ENCODE measurements at places on chromosomes 7 and 10. TPM values are rescaled to one million over a fixed set of nuclear protein-coding genes. Genes with fewer than 3 reads are reported as not detected.

GRCh38 chr7:140061607-140061930 lies 1.2 kb downstream of the PARP12 start:
- H3K27ac ChIP-seq: peak overlapping the region; percentile 91
- no peaks in the 10 kb centered on the region for H3K27me3 ChIP-seq
- H3K4me1 ChIP-seq: peaks cover 36% of the 10 kb centered on the region
- peak overlapping the region; percentile 71 for H3K4me3 ChIP-seq
- H3K36me3 ChIP-seq: no peaks in the 10 kb centered on the region

- no peaks in the 10 kb centered on the region for H3K27me3 ChIP-seq
- no peaks in the 10 kb centered on the region for H3K4me1 ChIP-seq
- no peak for DNase-seq
- H3K27ac ChIP-seq: no peak overlapping the region
These were observed 139.0 kb upstream of the ZNF438 start for GRCh38 chr10:31170636-31171035.

DNA sequence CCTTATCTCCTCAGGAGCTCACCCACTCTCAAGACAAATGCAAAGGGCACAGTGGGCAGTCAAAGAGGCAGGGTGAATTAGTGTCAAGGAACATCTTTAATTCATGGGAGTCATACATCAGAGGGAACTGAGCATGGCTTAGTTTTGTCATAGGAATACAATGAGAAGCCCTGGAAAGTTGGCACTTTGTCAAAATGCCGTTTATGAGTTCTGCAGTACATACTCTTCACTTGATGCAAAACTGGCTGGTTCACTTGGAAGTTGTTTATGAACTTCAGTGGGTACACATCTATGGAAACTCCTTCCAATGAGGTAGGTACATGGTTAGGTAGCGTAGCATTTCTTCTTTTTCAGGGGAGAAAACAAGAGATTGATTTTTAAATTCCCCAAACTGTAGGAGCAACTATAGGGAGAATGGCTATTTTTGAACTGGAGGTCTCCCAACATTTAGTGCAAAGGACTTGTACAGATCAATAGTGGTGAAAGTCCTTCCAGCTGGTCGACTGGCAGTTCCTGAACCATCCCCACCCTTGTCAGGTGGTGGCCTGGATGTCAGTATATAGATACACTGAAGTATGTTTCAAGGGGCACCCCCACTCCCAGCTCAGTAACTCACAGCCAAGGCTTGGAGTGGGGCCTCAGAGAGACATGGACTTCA lies 580.5 kb downstream of the REEP3 start:
- DNase-seq: no peak
- no peaks in the 10 kb centered on the region for H3K27me3 ChIP-seq
- H3K4me1 ChIP-seq: no peaks in the 10 kb centered on the region
- no peak overlapping the region for H3K4me3 ChIP-seq
- H3K36me3 ChIP-seq: no peaks in the 10 kb centered on the region

GRCh38 chr10:117927332-117927731 lies 119.4 kb downstream of the RAB11FIP2 start:
- H3K27ac ChIP-seq: no peak overlapping the region
- no peaks in the 10 kb centered on the region for H3K4me1 ChIP-seq

- H3K27ac ChIP-seq: no peak overlapping the region
- no peaks in the 10 kb centered on the region for H3K27me3 ChIP-seq
- H3K4me3 ChIP-seq: no peak overlapping the region
- no peaks in the 10 kb centered on the region for H3K4me1 ChIP-seq
These were observed 20.2 kb downstream of the PDCD11 start for GRCh38 chr10:103416436-103417147.

GRCh38 chr7:30556840-30557239 lies 37.8 kb upstream of the GARS1 start:
- H3K36me3 ChIP-seq: no peaks in the 10 kb centered on the region
- no peaks in the 10 kb centered on the region for H3K27me3 ChIP-seq
- DNase-seq: no peak
- H3K4me1 ChIP-seq: no peaks in the 10 kb centered on the region
- H3K4me3 ChIP-seq: no peak overlapping the region
- H3K27ac ChIP-seq: no peak overlapping the region

- H3K4me3 ChIP-seq: peak overlapping the region; percentile 53
- H3K4me1 ChIP-seq: peaks cover 42% of the 10 kb centered on the region
- H3K27me3 ChIP-seq: peaks cover 16% of the 10 kb centered on the region
- DNase-seq: peak; percentile 78
- H3K36me3 ChIP-seq: no peaks in the 10 kb centered on the region
These were observed 1.2 kb upstream of the TMEM178B start for GRCh38 chr7:141072548-141073172.

DNA sequence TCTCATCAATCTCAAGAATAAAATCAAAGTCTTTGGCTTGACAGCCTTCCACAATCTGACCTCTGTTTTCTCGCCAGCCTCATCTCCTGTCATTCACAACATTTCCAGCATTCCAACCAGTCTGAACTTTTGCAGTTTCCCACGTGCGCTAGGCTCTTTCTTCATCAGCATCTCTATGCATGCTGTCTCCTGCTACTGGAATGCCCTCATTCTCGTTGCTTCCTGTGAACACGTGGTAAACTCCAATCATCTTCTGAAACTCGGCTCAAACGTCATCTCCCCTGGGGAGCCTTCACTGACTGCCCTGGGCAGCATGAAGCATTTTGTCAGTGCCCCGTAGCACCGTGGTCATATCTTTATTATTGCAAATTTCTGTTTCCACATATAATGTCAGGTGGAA lies 12.2 kb upstream of the RSBN1L start:
- H3K4me3 ChIP-seq: no peak overlapping the region
- DNase-seq: no peak
- H3K4me1 ChIP-seq: peaks cover 15% of the 10 kb centered on the region
- no peaks in the 10 kb centered on the region for H3K27me3 ChIP-seq

- no peak overlapping the region for H3K4me3 ChIP-seq
- DNase-seq: no peak
- H3K4me1 ChIP-seq: no peaks in the 10 kb centered on the region
- no peaks in the 10 kb centered on the region for H3K36me3 ChIP-seq
These were observed 130.0 kb upstream of the EEPD1 start for GRCh38 chr7:36023033-36023560.

DNA sequence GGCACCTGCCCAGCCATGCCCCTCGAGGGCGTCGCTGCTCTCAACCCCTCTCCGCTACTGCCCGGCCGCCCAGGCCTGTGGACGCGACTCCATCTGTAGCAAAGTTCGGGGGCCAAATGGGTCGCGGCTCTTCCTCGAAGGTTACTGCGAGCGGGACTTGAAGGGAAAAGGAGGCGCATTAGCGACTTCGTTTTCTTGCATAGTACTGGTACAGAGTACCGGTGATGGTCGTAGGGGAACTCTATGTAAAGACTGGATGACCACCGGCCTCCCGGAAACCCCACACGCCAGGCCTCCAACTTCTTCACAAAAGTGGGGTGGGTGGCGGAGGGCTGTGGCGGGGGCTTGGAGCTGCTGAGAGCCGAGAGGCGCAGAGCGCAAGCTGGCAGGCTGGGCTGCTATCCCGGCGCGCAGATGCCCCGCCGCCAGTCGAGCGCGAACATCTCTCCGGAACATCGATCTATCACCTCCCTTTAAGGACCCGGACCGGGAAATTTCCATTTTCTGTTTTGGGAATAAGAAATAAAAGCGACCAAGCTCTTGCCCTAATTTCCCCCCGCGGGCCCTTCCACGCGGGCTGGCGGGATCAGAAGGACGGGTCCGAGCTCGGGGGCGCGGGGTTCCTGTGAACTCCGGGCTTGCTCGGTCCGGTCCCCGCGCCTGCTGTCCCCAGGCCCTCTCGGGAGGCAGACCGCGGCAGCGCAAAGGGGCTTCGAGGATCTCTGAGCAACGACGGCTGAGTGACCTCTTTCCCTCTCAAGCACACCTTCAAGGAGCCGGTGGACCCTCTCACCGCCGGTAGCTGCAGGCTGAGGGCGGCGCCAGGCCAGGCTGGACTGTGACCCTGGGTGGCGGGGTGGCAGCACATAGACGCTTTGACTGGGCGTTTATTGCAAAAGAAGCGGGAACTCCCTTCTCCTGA lies 12.2 kb upstream of the FEZF1 start:
- no peak for DNase-seq
- peaks cover 65% of the 10 kb centered on the region for H3K27me3 ChIP-seq
- H3K36me3 ChIP-seq: no peaks in the 10 kb centered on the region

DNA sequence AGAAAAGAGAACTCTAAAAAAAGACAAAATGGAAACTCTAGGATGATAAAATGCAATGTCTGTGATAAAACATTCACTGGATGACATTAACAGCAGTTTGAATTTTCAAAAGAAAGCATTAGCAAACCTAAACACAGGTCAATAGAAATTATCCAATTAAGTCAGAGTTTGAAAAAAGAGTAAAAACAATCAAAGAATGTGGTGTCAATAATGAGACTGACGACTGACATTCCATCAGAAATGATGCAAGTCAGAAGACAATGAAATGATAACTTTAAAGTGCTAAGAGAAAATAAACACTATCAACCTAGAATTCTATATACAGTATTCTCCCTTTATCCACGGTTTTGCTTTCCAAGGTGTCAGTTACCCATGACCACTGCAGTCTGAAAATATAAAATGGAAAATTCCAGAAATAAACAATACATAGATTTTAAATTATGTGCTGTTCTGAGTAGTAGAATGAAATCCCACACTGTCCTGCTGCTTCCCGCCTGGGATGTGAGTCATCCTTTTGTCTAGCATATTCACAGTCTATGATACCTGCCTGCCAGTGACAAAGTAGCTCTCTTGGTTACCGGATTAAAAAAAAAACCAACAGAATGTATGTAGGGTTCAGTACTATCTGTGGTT lies 38.3 kb upstream of the SFMBT2 start:
- H3K27ac ChIP-seq: no peak overlapping the region
- H3K36me3 ChIP-seq: no peaks in the 10 kb centered on the region
- no peaks in the 10 kb centered on the region for H3K27me3 ChIP-seq
- no peak for DNase-seq

GRCh38 chr10:101536800-101537199 lies 51.3 kb downstream of the POLL start:
- peaks cover 5% of the 10 kb centered on the region for H3K4me1 ChIP-seq
- H3K27ac ChIP-seq: no peak overlapping the region
- H3K36me3 ChIP-seq: peaks cover 73% of the 10 kb centered on the region
- H3K4me3 ChIP-seq: no peak overlapping the region
- DNase-seq: no peak

GRCh38 chr7:79876848-79877252 lies 257.8 kb upstream of the GNAI1 start:
- no peak overlapping the region for H3K4me3 ChIP-seq
- no peak overlapping the region for H3K27ac ChIP-seq
- no peak for DNase-seq
- no peaks in the 10 kb centered on the region for H3K4me1 ChIP-seq
- H3K27me3 ChIP-seq: no peaks in the 10 kb centered on the region

DNA sequence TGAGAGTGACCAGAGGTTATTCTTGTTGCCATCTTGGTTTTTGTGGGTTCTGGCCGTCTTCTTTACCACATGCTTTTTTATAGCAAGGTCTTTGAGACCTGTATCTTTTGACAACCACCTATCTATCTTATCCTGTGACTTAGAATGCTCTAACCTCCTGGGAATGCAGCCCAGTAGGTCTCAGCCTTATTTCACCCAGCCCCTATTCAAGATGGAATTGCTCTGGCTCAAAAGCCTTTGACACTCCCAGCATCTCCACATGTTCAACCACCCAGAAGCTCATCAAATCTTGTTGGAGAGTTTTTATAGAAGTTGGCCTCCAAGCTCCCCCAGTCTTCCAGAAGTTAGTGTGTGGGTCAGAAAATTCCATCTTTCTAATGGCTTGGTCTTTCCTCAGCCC lies 464.3 kb upstream of the NRP1 start:
- H3K36me3 ChIP-seq: no peaks in the 10 kb centered on the region
- no peaks in the 10 kb centered on the region for H3K27me3 ChIP-seq
- no peaks in the 10 kb centered on the region for H3K4me1 ChIP-seq
- DNase-seq: no peak
- H3K27ac ChIP-seq: no peak overlapping the region

DNA sequence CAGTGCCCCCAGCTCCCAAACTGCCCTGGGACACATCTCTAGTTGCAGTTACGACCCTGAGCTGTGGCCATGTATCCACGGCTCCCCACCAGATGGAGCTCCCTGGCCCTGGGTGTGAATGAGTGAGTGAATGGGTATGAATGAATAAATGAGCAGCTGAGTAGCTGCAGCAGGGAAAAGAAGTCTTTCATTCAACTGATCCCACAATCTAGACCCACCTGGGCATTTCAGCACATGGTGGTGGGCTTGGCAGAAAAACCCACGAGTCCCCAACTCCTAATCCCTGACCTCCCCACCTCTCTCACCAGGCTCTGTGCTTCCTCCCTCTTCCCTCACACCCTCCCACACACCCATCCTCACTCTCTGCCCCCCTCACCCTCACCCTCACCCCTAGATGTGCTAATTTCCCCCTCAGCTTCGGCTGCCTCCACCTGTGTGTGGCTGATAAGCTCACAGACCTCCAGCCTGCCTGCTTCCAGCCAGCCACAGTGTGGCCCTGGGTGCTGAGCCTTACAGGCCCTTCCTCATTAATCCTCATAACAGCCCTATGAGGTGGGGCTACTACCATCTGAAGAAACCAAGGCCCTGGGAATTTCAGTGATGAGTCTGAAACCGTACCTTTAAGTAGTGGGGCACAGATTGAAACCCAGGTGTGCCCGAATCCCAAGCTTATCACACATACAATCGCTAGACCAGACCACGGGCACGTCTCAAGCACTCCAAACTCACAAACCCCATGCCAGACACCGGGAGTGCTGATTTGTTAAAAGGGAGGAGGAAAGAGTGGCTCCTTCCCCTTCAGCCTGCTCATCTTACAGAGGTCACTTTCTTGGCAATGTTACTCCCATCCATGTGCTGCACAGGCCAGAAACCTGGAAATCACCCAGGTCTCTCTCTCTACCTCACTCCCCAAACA lies 2.2 kb upstream of the ATP6V1F start:
- H3K36me3 ChIP-seq: peaks cover 24% of the 10 kb centered on the region
- no peaks in the 10 kb centered on the region for H3K27me3 ChIP-seq
- peaks cover 43% of the 10 kb centered on the region for H3K4me1 ChIP-seq
- peak overlapping the region; percentile 82 for H3K27ac ChIP-seq
- DNase-seq: no peak

- no peak overlapping the region for H3K4me3 ChIP-seq
- DNase-seq: no peak
- H3K27ac ChIP-seq: no peak overlapping the region
- peaks cover 4% of the 10 kb centered on the region for H3K4me1 ChIP-seq
- H3K27me3 ChIP-seq: no peaks in the 10 kb centered on the region
These were observed 59.0 kb downstream of the VSTM4 start for GRCh38 chr10:49056356-49056755.

- H3K4me1 ChIP-seq: peaks cover 11% of the 10 kb centered on the region
- H3K4me3 ChIP-seq: no peak overlapping the region
- no peak overlapping the region for H3K27ac ChIP-seq
- DNase-seq: no peak
- no peaks in the 10 kb centered on the region for H3K27me3 ChIP-seq
- H3K36me3 ChIP-seq: peaks cover 3% of the 10 kb centered on the region
These were observed 4.0 kb downstream of the CCAR1 start for GRCh38 chr10:68725016-68725415.

Gene SPDYE8
- total RNA-seq: not detected

Gene LZTS2
- total RNA-seq: 127 TPM

Gene HECW1
- total RNA-seq: 0.33 TPM

Gene CADPS2
- total RNA-seq: 13.0 TPM
